ENCODE measurements at places on chromosomes 6 and 20.

GRCh38 chr6:71766146-71766760 is 120.1 kb upstream of the RIMS1 start:
- DNase-seq, result no peak

- no peak for DNase-seq
Observed at GRCh38 chr6:157830354-157831017, 7.4 kb downstream of the SNX9 start.

GRCh38 chr6:157530126-157530525 is 149.1 kb downstream of the ZDHHC14 start:
- no peak for DNase-seq

GRCh38 chr20:36273414-36274180 is 32.5 kb upstream of the DLGAP4 start:
- no peak for DNase-seq

GRCh38 chr6:113645576-113645970 is 211.6 kb upstream of the MARCKS start:
- DNase-seq, result peak; percentile 19

DNA sequence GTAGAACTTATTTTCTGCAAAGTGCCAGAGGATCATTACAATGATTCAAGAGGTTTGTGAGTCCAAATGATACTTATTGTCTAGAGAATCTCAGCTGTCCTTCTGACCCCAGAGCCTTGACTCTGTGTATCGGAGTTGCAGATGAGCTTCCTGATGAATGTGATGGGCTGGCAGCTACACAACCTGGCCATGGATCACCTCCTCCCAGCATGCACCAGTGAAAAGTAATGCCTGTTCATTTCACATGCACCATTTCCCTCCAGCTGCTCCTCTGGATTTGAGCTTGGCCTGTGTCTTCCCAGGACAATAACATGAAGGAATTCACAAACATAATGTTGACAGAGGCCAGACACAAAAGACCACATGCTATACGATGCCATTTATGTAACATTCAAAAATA is 30.0 kb downstream of the SNHG17 start:
- no peak for DNase-seq

GRCh38 chr20:31740208-31740607 is 1.1 kb downstream of the TPX2 start:
- DNase-seq, result no peak

DNA sequence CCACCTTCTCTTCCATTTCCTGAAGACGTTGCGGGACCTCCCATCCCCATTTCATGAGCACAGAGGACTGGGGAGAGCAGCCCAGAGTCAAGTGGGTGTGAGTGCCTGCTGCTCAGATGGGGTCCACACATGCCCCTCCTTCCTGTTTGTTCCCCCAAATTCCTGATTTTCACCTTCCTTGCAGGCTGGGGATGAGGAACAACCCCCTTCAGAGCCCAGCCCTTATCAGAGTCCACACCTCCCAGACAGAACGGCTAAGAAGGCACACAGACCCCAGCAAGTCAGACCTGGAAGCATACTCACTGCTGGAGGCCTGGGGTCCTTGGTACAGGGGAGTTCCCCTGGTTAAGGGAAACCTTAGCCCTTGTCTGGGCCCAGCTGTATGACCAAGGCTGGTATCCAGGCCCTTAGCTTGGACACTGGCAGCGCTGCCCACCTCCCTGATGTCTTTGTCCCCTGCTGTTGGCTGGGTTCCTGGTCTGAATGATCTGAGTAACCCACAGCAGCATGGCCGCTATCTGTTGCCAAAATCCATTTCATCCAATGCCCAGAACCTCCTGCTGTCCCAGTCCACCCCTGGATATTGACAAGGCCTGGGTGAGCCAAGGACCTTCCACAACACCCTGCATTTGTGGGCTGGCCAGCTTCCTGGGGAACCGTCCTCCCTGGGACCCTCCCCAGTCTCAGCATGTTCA is 230.9 kb downstream of the SYNDIG1 start:
- DNase-seq, result no peak

GRCh38 chr6:157235600-157236039 is 87.7 kb downstream of the TMEM242 start:
- peak; percentile 72 for DNase-seq

DNA sequence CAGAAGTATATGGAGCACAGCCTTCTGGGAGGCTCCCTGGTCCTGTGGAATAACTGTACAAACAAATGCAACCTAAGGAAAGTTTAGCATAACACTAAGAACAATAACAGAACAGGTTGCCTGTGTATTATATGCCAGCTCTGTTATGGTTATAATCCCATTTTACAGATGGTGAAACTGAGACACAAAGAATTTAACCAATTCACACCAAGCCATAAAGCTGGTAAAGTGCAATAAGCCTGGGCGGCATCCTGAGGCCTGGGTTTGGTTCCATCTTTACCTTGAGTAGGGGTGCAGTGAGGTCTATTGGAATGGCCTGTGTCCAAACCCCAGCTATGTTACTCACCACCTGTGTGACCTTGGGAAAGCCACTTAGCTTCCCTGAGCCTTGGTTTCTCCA is 14.7 kb upstream of the PACSIN1 start:
- no peak for DNase-seq

GRCh38 chr6:6878887-6879585 is 228.7 kb upstream of the RREB1 start:
- DNase-seq, result no peak

DNA sequence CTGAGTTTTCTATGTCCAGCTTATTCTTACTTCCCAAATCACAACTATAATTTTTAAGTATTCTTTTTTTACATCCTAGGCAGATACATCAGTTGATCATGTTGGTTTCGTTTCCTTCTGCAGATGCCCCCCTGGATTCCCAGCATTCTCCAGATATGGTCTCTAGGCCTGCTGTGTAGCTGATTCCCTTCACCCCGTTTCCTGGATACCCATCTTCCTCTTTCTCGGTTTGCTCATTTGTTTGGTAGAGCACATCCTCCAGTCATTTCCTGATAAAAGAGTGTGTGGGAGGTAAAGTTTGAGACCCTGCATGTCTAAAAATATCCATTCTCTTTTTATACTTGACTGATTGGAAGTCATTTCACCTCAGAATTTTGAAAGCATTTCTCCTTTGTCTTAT is 66.4 kb downstream of the ANKS1A start:
- no peak for DNase-seq

All from adrenal gland (tissue), 19 donors.